SW480 (cell line): ENCODE measurements at places on chromosomes 5 and 9.

GRCh38 chr9:98254228-98255060, 1.0 kb downstream of the TBC1D2 start:
- DNase-seq: no peak

DNA sequence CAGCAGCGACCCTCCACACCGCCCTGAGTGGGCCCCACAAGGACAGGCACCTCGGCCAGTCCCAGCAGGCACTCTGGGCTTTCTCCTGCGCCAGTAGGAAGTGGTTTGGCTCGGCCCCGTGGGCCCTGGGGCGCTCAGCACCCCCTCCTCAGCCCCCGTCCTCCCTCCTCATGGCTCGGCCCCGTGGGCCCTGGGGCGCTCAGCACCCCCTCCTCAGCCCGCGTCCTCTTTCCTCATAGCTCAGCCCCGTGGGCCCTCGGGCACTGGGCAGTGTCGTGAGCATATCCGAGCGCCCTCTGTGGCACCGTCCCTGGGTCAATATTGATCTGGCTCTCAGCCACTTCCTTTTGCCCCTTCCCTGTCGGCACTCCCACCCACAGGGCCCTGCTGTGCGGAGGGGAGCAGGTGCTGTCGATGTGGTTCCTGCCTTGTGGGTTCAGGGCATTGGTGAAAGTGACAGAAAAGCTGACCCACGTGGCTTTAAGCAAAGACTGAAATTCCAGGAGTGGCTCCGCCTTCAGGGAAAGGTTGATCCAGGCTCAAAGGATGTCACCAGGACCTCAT, 5.5 kb upstream of the SCGB3A1 start:
- peak; percentile 66 for DNase-seq

DNA sequence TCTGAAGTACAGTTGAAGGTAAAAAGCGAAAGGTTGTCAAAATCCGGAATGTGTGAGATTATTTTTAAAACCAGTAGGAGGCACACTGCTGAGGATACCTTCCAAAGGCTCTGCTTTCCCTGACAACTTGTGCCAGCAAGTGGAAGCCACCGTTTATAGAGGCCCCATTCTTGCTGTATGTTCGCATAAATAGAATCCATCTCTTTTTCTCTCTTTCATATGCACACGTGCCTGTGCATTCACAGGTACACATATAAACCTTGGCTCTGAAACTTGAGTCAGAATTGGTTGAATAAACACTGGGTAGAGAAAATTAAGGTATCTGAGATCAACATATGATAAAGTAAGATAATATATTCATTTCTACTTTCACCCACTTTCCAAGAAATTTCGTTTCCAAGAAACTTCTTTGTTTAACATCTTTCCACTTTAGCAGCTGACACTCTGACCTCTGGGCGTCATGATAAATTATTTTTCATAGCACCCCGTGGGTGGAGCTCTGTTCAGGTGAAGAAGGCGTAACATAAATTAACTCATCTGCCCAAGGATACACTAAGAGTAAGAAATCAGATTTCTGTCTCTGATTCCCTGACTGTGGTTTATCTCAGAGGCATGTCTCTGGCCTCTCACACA, 63.7 kb upstream of the RICTOR start:
- no peak for DNase-seq

DNA sequence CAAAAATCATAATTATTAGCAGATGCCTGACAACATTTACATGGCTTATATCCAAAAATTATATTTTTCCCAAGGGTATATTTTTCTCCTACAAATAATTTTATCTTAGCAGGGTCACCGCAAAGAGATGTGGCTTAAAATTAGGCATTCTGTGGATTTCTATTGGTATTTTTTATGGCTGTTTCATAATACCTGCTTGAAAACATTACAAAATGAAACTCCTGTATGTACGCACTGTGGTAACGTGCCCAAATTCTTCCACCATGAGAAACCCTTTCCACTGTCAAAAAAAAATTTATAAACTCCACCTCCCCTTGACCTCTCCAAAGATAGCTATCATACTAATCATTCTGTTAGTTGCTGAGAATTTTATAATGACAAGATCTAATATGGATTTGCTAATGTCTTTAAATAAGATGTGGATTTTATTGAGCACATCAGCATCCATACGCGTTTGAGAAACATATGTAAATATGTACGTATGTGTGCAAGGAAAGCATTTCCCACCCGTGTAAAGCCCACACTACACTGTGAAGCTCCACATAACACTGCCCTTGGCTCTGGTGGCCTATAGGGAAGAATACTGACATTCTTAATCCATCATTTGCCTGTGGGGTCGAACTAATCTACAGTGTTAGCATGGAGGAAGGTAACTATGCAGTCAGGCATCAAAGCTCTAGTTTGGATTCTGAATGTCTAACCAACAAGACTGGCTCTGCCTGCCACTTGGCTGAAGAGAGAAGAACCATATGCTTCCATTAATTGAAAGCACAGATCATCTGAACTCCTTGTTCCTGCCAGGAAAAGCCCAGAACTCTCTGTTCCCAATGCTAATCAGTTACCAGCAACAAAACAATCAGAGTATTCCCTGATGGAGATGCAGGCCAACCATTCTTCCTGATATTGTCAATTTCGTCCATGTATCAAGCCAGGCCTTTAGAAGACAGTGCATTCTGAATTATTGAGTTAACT, 244.7 kb downstream of the SPOCK1 start:
- no peak for DNase-seq

DNA sequence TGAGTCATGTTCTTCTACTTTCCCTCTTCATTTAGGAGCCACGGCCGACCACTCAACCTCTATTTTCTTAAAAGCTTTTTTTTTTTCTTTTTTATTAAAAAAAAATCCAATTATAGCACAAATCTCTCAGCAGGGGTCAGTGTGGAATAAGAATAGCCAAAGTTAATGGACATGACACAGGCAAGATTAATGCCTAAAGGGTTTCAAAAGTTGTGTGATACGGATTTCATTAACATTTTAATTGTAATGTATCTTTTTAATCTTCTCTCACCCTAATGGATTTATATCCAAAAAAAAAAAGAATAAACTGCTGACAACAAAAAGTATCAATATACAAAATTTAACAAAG, 5.4 kb downstream of the NACC2 start:
- no peak for DNase-seq

GRCh38 chr5:169827769-169828168, 152.5 kb downstream of the INSYN2B start:
- no peak for DNase-seq

- no peak for DNase-seq
Measured at GRCh38 chr9:126698251-126698650, 84.5 kb downstream of the LMX1B start.

DNA sequence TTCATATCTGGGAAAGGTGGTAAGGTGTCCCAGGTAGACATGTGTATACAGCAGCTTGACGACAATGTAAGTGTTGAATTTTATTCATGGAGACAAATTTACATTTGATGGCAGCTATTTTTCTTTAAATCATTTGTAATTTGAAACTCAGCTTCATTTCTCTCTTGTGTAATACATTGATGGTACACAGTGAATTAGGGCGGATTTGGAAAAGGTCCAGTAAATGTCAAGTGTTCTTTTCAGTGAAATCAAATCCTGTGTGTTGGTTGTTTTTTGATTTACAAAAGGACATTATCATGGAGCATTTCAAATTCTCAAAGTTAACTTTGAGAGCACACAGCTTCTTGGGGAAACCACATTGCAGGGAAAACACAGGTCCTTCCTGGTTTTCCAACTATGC, 30.0 kb upstream of the PCSK1 start:
- no peak for DNase-seq

DNA sequence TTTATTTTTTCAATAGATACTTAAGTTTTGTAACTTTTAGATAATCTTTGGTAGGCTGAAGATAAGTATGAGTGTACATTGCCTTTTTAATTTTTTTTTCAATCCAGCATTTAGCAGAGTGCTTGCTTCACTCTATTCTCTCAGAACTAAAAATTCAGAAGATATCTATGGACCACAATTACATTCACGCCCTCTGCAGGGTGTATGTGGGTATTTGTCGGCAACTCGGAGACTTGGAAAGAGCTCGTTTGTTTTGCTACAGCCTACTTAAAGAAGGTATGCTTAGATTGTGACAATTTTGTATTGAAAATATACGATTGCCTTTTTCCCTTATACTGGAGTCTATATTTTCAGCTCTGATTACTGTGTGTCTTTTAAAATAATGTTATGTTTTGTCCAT, 43.8 kb downstream of the ICE1 start:
- no peak for DNase-seq

GRCh38 chr5:369151-369868, 47.8 kb downstream of the AHRR start:
- no peak for DNase-seq

GRCh38 chr5:143229896-143230675, 173.4 kb downstream of the NR3C1 start:
- DNase-seq: no peak

DNA sequence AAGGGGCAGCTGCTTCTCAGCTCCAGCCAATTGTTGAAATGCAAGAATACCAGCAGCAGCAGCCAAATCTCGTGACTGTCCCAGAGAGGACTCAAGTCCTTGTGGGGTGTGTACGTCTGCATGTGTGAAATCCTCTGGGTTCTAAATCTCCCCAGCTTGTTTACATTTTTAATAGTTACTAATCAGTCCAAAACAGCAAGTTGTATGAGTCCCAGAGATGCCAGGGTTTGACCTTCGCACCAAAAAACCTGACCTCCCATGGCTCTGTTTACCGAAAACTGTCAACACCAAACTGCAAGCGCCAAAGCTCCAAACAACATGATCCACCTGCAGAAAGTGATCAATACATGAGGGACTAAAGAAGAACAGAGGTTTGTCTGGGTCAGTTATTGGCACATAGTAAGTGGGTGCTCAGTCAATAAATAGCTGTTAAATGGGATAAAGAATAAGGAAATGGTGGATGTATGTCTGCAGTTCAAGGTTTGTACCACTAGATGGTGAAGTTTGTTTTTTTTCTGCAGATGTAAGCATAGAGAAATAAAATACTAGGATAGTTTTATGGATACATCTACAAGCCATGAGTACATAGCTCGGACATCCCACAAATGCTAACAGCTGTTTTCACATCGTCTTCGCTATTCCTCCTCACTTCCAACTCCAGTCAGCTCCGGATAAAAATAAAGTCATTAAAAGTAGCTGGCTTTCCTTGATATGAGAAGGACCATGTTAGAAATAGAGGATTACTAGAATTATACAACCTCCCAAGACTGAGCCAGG, 85.3 kb upstream of the ADRB2 start:
- peak; percentile 74 for DNase-seq

DNA sequence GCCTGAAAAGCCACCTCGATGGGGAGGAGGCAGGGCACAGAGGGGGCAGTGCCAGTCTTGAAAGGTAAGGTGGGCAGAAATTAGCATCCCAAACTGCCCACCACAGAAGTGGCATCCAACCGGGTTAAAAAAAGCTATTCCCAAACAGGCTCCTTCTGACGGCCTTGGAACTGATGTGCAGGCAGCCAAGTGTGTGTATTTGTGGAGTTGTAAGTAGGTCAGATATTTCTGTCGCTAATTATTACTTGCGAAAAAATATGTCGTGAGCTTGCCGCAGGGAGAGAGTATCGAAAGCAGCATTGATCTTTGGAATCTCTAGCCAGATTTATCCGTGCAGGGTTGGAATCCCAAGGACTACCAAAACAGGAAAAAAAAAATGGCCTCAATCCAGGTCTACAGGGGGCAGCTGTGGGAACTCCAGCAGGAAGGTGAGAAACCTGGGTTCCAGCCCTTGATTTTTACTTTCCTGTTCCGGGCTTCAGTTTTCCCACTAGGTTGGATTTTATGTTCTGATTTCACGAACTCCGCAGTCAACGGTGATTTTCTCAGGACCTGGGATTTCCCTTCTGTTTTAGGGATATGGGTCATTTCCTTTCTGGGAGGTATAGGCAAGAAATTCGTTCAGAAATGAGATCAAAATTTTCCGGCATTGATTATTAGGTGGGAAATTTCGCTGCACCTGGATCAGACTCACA, 200.8 kb downstream of the RGS3 start:
- DNase-seq: no peak

- DNase-seq: no peak
Measured at GRCh38 chr9:124248066-124248465, 9.7 kb upstream of the NEK6 start.

DNA sequence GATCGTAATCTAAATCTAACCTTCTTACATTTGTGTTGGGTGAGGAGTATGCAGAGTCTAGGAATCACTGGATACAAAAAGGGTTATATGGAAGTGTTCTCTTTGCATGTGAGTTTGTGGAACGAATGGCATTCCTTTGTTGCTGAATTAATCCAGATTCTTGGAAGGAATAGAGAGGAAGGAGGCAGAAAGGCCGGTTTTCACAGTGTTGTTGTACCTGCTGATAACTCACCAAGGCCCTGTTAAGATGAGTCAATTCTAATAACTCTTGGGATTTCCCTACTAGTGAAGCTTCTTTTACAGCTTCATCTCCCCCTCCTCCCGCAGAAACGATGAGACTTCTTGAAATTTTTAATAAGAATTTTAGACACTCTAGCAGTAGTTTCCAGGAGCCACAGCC, 84.0 kb downstream of the ZSWIM6 start:
- DNase-seq: no peak

- no peak for DNase-seq
Measured at GRCh38 chr9:108273988-108274387, 581.8 kb downstream of the ACTL7B start.

GRCh38 chr5:159965031-159965837, 43.7 kb upstream of the TTC1 start:
- peak; percentile 83 for DNase-seq

- DNase-seq: peak; percentile 86
Measured at GRCh38 chr5:74034733-74035132, 408.7 kb downstream of the ARHGEF28 start.

DNA sequence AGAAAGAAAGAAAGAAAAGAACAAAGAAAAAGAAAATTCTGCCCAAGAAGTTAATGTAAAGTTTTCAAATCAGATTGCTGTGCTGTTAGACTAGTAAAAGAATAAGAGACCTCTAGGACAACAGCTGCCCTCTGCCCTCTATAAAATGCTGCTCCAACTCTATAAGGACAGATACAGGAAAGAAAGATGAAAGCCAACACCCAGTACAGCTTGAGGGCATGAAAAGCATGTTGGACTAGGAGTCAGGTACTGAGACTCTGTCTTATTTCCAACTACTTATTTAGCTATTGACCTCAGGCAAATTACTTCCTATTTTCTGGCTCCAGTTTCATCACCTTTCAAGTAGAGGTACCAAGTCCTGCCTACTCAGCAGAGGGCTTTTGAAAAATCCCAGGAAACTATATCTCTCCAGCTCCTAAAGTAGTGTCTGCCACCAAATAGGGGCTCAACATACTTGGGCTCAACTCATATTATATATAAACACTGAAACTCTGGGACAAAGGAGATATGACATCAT, 5.7 kb downstream of the HBEGF start:
- DNase-seq: no peak

GRCh38 chr9:5931657-5932056, 41.0 kb downstream of the MLANA start:
- DNase-seq: no peak

DNA sequence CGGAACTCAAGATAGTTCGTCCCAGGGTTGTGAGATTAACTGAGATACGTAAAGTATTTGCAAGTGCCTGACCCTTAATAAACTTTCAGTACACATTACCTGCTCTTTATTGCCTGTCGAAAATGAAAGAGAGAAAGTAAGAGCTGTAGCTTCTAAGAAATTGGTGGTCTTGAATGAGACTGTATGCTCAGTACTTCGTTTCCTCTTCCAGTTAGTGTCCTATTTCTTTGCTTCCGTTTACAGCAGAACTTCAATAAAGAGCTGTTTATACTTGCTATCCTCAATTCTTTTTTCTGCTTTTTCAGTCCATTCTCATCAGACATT, 534 bp downstream of the SRFBP1 start:
- DNase-seq: no peak
